SK-MEL-5 (cell line): ENCODE measurements at places on chromosomes 4 and X. TPM values are rescaled to one million over a fixed set of nuclear protein-coding genes. Genes with fewer than 3 reads are reported as not detected.
A peak's percentile ranks its signal among the peaks of the same experiment; 100 is the strongest.

The SLC25A31 gene
- not detected in 2 replicates for total RNA-seq

The FMR1NB gene
- total RNA-seq, result not detected in 2 replicates

The WNK3 gene
- 8.6 TPM in 2 replicates for total RNA-seq

GRCh38 chr4:22721204-22721603 lies 28.5 kb downstream of the GBA3 start:
- no peak for DNase-seq

GRCh38 chr4:9894644-9895332 lies 113.4 kb downstream of the DRD5 start:
- DNase-seq, result no peak

- no peak for DNase-seq
Measured at GRCh38 chr4:128560754-128561495, 248.6 kb upstream of the JADE1 start.

The RASSF6 gene
- not detected in 2 replicates for total RNA-seq

The CCKAR gene
- not detected in 2 replicates for total RNA-seq

The TAF1 gene
- 13.1 and 14.3 TPM in 2 replicates for total RNA-seq

GRCh38 chr4:4248885-4249203 lies 821 bp upstream of the TMEM128 start:
- DNase-seq, result peak; percentile 40

DNA sequence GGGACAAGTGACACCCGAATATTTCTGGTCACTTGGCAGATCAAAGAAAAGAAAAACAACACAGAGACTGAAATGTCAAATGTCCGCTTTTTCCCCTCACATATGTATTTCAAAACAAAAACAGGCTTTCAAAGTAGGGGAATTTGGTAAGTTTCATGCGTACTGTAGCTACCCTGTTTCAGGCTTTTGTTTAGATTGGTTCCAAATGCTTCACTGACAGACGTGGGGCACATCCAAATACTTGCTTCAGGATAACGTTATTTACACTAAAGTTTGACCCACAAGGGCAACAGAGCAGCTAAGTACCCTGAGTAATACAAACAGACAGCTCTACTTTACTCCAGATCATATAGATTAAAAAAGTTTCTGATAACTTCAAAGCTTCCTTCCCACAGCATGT lies 804.5 kb upstream of the POU3F4 start:
- DNase-seq, result no peak
